ENCODE measurements at places on chromosomes 7 and 10. TPM values are rescaled to one million over a fixed set of nuclear protein-coding genes. Genes with fewer than 3 reads are reported as not detected.

Gene ACSM6
- total RNA-seq = not detected

Gene PTER
- 6.9 TPM for total RNA-seq

Gene LLCFC1
- not detected for total RNA-seq

Gene ZPBP
- not detected for total RNA-seq

Gene TIMM23B
- total RNA-seq = 13.8 TPM

Gene GRM3
- not detected for total RNA-seq

Gene SLC16A9
- total RNA-seq = 0.18 TPM

Gene NUTM2D
- total RNA-seq = 0.56 TPM

Gene AKR1C8
- not detected for total RNA-seq
